Cortex of kidney (tissue), 1 donor: ENCODE measurements at places on chromosomes 3 and 15.

DNA sequence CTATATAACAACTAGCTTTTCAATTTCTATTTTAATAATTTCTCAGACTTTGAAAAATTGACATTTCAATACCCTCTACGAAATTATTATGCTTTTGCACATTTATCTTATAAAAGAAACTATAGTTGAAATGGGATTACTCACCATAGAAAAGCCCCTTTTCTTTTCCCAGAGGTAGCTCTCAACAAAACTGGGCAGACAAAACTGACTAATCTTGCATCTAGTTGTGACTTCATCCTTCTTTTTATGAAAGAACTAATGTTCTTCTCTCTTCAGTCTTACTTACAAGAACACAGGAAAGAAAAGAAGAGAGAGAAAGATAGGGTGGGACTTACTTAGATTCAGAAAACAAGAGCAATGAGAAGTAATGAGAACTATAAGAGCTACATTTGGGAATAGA lies 61.0 kb downstream of the GPR160 start:
- no peak for DNase-seq

GRCh38 chr3:190614226-190615059 lies 100.6 kb downstream of the IL1RAP start:
- DNase-seq = no peak

DNA sequence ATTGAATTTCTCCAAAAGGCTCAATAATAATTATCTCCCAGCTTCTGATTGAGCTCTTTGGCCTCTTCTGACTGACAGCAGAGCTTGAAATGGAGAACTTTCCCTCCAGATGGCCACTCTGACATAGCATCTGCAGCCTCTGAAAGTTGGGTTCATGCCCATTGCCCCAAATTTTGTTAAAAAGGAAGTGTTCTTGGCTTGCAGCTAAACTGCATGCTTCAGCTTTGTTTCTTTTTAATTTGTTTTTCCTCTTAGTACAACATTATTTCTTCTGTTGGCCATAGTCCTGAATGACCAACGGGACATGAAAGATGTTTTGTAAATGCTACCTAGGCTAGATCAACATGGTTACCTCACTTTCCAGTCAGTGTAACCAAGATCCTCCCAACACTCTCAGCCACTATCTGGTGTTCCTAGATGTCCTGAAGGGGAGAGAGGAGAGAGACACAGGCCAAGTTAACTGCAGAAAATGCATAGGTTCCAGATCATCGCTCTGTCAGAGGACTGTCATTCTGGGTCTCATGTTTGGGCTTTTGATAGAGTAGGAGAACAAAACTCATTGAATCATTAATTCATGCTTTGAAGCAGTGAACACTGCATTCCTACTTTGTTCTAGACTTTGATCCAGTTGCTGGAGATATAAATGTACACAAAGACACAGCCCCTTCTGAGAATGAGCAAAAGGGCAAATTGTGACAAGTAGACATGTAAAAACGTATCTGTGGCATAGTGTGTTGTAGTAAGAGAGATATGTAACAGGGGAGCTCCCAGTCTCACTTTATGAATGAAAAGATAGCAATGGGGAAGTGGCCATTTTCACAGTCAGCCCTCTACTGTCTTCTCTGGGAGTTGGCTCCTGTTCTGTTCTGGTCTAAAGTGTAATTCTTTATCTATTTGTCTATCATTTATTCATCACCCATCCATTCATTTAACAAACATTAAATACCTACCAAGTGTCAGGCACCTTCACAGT lies 156.2 kb downstream of the ZNF621 start:
- no peak for DNase-seq

GRCh38 chr3:37347941-37348340 lies 173.6 kb upstream of the LRRFIP2 start:
- no peak for DNase-seq

DNA sequence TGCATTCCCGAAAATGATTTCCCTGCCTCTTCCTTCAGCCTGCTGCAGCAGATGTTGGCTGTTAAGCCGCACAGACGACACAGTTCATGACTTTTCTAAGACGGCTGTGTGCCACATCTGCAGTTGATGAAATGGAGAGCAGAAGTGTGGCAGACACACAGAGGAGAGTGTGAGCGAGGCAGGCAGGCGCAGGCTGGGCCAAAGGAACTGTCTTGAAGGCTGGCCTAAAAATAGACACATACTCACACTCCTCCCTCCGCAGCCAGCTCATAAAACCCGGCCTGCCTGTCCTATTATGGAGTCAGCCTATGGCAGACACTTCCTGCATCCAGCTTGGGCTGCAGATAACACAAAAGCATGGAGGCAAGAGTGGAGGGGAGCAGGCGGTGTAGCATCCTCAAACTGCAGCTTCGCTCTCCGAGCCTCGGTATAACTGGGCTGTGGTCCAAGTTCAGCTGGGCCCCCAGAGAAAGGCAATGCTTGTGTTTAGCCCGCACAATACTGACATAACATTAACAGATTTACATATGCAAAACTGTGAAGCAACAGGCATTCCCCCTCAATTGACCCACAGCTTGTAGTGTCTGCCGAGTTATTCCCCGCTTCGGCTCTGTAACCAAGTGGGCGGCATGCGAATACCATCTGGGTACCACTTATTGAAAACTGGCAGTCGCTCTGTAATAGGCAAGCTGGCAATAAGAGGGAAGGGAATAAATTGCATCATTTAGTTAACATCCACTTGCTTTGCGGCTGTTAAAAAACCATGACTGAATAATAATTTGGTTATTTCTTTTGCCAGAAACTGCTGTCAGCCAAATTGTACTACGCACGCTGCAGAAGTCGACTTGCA lies 40.8 kb downstream of the FOXP1 start:
- DNase-seq = no peak

DNA sequence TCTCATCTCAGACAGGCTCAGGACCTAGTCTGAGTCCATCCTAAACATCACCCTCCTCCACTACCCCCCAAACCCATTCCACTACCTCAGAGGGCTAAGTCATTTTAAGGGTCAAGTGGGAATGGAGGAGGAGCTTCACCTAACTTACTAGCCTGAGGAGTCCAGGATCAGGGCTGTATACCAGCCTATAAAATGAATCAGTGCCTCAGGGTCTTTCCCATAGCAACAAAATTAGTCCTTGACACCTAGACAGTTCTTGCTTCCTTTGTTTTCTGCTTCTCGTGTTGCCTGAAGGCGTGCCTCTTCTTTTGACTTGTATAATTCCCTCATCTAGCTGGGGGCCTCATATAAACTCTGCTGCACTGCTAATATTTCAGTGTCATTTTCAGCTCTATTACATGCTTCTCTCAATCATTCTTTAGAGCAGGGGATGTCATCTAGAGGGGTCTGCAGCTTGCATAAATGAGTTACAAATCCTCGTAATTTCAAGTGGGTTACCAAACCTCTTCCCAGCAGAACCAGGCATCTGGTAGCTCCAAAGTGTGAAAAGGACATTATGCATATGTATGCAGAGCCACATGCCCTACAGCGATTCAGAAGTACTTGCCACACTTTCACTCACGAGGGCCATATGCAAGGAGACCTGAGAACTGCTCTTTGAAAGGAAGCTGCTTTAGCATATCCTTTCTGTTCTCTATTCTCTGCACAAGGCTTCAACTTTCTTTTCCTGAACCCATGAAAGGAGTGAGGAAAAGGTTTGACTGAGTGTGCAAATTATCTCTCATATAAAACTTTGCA lies 311.7 kb upstream of the SEMA6D start:
- no peak for DNase-seq

- no peak for DNase-seq
Observed at GRCh38 chr15:33559207-33559890, 248.6 kb downstream of the RYR3 start.

DNA sequence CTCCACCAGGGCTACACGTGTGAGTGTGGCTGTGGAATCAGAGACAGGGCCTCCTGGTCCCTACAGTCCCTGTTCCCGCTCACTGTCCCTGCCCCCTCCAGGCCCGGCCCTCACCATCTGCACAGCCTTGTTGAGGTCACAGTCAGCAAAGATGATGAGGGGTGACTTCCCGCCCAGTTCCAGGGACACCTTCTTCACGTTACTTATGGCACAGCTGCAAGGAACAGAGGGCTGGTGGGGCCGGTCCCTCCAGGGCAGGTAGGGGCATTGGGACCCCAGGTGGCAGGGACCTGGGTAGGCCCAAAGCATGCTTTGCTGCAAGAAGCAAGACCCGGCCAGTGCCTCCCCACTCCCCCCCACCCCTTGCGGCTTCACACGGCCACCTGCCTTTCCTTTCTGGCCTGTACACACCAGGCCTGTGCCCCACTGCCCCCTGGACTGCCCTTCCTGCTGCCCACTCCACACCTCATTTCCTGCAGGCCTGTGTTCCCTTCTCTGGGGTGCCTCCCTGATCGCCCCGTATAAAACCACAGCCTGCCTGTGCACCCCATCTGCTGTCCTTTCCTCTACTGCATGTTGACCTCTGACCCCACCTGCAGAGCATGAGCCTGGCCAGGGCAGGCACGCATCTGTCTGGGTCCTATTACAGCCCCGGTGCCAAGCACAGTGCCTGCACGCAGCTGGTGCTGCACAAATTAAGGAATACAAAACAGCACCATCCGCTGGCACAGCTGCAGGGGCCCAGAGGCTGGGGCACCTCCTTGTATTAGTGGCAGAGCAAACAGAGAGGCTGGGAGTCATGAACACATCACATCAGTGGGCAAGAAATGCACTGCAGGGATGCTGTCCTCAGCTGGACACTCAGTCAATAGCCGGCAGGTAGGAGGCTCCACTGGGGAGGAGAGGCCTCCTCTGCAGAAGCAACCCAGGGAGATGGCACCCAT lies 30.8 kb upstream of the SLC41A3 start:
- DNase-seq = no peak

- no peak for DNase-seq
Observed at GRCh38 chr15:65556622-65557021, 26.4 kb downstream of the HACD3 start.
